Urothelium cell line (cell line): ENCODE measurements at places on chromosomes 13 and 19.

DNA sequence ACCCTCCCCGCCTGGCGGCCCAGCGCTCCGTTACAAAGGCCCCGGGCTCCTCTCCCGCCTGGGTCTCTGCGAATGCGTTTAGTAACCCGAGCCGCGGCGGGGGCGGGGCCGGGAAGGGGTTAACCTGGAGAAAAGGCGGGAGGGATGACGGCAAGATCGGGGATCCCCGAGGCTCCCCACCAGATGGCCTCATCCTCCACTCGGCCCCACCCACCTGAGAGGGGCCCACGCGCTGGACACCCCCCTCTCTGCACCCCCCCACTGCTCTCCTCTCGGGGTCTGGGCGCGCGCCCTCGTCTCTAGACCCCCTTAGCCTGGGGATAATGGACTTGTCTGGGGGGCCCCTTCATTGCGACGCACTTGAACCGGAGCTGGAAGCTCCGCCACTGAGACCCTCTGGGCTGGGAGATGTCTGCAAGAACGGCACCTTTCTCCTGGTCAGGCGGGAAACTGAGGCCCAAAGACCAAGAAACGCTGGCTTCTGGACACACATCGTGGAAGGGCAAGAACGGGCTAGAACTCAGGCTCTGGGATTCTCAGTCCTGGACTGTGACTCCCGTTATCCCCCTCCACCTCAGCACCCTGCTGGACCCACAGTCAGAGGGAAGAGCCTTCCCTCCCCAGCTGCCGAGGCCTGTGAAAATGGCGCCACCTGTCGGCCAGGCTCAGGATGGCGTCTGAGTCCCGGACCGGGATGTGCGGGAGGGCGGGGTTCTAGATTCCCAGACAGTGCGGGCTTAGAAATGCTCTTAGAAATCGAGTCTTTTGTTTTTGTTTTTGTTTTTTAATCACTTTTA is 2.9 kb upstream of the LTBP4 start:
- peak; percentile 90 for DNase-seq

DNA sequence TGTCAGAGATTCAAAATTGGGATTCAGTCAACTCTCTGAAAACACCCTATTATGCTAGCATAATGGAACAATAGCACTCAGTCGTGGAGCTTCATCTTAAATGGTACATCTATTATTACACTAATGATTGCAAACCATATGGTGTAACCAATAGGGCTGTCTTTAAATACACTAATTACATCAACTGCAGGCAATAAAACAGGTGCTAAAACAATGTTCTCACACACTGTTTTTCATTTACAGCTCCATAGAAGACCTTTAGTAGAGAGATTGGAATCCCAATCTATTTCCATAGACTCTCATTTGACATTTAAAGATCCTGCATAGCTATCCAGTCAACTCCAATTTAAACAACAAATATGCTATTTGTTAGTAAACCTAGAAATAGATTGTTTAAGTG is 1917.4 kb downstream of the OLFM4 start:
- DNase-seq = no peak

DNA sequence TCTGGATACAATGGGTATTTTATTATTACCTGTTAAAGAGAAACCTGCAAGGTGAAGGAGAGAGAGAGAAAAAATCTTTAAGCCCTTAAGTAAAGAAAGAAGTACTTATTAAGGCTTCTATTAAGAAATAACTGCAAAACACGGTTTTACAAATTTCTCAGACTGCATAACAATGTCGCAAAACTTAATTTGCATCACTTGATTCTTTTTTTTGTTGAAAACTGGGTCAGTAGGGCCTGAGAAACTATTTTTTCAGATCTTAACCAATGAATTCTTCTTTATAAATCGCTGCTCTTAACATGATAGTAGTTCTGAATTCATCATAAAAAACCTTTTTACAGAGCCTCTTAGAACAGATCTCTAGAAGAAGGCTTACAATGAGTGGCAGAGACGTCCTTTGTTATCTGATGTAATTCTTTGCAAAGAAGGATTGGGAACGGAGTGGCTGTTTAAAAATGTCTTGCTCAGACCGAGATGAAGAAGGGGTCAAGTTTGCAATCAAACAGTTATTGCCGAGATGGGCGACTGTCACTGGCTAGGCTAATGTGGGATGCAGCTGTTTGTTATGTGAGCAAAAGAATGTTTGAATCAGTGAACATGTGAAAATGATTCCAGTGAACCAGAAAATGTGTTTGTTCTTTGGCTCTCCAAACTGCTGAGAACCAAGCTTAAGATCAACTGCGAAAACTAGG is 76.3 kb downstream of the ZNF536 start:
- no peak for DNase-seq

DNA sequence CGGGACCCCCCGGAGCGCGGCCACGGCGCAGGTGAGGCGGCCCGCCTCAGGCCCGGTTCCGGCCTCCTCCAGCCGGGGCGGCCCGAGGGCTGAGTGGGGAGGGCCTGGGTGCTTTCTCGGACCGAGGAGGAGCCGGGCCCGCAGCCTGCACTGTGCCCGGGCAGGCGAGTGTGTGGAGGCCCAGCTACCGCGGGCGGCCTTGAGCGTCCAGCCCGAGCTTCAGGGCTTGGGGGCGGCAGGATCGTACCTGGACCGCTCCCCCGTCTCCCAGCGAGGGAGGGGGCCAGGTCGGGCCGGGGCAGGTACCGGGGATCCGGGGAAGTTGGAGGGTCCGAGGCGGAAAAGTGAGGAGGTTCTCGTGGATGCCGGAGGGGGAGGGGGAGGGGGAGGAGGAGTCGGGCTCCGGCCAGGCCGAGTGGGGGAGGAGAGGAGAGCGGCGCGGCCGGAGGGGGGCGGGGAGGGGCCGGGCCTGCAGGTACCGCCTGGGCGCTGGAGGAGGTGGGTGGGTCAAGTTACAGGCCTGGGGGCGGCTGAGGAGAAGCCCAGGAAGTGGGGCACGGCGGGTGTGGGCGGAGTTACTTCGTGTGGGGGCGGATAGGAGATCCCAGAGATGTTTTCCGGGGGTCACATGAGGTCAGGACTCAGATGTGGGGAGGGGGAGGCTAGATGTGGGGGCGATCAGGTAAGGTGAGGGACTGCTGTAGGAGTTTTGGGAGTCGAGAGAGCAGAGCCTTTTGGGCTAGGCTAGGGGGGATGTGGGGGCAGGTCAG is 545 bp downstream of the NACC1 start:
- DNase-seq = peak; percentile 53

- DNase-seq = no peak
Observed at GRCh38 chr19:29422486-29423085, 103.2 kb upstream of the VSTM2B start.

DNA sequence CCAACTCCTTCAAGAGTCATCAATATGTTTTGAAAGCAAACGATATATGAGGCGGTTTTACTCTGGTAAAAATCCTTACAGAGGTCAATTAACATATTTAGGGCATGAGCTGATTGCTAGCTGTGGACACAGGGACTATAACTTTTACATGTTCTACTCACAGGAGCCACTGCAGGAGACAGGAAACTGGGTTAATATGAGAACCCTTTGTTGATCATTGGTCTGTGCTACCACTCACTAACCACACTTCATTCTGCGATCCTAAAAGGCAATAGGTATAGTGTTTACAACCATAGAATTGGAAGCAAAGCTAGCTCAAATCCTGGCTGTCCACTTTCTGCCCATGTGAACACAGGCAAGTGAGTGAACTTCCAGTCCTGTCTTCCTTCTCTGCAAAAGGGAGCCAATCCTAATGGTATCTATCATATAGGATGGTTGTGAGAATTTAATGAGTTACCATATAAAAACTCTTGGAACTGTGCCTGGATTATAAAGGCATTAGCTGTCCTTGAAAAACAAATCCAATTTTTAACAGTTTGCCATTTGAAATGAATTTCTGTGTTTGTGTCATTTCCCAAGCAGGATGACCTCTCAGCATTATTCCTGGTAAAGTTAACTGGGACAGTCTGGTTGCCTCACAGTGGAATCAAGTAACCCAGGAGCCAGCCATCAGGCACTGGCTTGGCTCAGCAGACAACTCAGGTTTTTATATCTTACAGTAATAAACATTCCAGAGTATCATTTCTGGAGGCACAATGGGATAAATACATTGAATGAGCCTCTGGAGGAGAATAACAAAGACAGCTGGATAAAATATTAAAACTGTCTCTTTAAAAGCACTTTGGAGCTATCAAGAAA is 29.8 kb upstream of the RAP2A start:
- DNase-seq = no peak

DNA sequence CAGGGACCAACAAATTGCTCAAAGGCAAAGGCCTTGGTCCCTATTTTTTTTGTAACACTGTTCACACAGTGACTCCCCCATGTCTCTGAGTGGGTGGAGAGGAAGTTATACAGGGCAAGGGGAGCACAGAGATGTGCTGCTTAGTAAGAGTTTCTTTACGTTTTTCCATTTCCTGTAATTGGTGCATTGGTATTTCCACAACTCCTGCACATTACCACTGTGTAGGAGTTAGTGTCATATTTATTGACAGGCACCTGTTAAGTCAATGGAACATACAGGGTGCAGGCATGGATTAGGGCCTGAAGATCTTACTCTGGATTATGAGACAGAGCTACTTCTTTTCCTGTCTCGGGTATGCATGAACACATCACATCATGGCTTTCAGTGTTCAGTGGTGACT is 45.2 kb downstream of the SOX21 start:
- DNase-seq = no peak

GRCh38 chr19:55369653-55370304 is 484 bp downstream of the IL11 start:
- peak; percentile 90 for DNase-seq

GRCh38 chr13:42001580-42001979 is 40.7 kb upstream of the VWA8 start:
- DNase-seq = peak; percentile 33

GRCh38 chr19:1253514-1254080 is 5.2 kb downstream of the MIDN start:
- DNase-seq = no peak

GRCh38 chr13:21243045-21243897 is 66.8 kb downstream of the MRPL57 start:
- no peak for DNase-seq

DNA sequence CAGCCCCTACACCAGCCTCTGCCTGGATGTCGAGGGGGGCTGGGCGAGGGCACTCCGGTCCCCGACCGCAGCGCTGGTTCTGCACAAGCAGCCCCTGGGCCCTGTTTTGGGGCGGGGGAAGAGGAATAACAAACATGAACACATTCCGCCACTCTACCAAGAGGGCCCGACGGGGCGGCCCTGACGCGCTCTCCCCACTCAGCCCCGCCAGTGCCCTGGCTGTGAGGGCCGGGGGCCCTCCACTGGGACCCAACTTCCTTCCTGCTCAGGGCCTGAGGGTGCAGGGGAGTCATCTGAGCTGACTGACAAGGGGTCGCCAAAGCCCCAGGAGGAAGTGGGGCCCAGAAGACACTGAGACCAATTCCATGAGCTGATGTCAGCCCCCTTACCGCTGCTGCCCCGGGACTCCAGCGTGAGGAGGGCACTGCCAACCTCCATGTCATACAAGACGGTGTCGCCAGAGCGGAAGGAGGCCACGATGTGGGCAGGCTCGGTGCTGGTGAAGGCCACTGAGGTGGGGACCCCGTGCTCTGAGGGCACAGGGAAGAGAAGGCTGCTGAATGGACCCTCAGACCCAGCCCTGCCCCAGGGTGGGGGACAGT is 5.6 kb upstream of the PRKD2 start:
- no peak for DNase-seq

GRCh38 chr13:26495750-26496149 is 61.7 kb upstream of the WASF3 start:
- DNase-seq = no peak

- no peak for DNase-seq
Observed at GRCh38 chr13:81916461-81916860, 1575.5 kb upstream of the SPRY2 start.

- DNase-seq = no peak
Observed at GRCh38 chr19:52219611-52220010, 29.8 kb downstream of the PPP2R1A start.

DNA sequence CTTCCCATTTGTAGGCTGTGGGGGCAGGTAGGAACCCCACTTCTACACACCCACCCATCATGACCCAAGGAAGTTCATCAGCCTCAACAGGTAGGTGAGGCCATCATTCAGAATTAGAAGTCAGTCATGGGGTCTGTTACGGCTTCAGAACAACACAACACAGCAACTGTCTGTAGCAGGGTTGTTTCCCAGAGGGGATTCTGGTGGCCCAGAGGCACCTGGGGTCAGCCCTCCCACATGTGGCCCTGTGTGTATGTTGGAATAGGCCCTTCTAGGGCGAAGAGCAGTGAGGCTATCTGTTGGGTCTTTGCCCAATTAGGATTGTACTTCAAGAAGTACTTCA is 3.4 kb downstream of the IGFLR1 start:
- no peak for DNase-seq

DNA sequence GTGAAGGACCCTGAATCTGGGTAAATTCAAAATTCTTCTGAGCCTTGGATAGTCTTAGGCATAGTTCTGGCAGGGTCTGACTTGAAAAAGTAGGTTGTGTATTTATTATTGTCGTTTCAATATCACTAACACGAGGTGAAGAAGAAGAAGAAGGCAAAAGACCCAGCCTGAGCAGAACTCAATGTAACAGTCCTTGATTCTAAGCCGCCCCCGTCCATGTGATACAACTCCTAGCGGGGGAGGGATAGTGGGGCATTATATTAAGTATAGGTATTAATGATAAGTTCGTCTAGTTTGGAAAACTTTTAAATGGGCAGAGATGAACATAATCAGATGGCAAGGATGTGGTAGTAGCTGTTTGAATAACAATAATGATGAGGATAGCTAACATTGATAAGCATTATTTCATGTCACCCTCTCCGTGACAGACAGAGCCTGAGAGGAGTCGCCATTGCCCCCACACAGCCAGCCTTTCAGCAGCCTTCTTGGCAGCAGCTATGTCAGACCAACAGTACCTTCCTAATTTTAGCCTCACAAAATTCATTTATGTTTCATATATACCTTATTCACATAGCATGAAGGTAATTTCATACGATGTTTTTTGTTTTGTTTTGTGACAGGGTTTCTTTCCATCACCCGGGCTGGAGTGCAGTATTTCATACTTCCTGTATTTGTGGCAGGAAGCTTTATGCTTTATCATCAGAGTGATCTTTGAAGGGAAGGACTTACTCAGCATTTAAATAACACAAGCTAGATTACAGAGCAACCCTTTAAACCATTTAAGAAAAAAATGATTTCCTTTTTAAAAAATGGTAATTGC is 64.4 kb upstream of the NPAS1 start:
- no peak for DNase-seq

GRCh38 chr19:1756705-1757465 is 3.6 kb downstream of the ONECUT3 start:
- no peak for DNase-seq

- DNase-seq = peak; percentile 60
Observed at GRCh38 chr19:3075605-3076431, 13.5 kb upstream of the TLE5 start.

- DNase-seq = no peak
Observed at GRCh38 chr13:65488606-65489005, 1741.5 kb downstream of the PCDH9 start.

DNA sequence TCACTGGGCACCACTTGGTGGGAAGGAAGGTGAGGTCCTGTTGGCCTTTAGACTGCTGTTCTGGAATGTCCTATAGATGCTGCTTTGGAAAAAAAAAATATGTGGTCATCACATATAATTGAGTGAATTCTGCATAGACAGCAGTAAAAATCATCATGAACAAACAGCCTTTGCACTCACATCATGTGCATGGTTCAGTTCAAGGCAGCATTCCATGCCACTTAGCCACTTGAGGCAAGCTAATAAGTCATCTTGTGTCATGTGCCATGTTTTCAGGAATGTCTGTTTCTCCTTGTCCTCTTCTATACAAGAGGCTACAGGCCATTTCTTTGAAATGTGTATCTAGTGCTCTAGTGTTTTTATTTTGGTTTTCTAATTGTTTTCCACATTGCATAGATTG is 43.9 kb upstream of the TSC22D1 start:
- DNase-seq = no peak

- DNase-seq = no peak
Observed at GRCh38 chr13:113582841-113583631, 1.5 kb upstream of the TFDP1 start.

- DNase-seq = no peak
Observed at GRCh38 chr13:32752997-32753606, 166.8 kb downstream of the PDS5B start.
